ENCODE measurements at places on chromosomes 7 and 10.

- no peak for DNase-seq
These were observed 72.8 kb downstream of the ST8SIA6 start for GRCh38 chr10:17381502-17382142.

GRCh38 chr7:155874010-155874409 is 61.7 kb upstream of the SHH start:
- no peak for DNase-seq

DNA sequence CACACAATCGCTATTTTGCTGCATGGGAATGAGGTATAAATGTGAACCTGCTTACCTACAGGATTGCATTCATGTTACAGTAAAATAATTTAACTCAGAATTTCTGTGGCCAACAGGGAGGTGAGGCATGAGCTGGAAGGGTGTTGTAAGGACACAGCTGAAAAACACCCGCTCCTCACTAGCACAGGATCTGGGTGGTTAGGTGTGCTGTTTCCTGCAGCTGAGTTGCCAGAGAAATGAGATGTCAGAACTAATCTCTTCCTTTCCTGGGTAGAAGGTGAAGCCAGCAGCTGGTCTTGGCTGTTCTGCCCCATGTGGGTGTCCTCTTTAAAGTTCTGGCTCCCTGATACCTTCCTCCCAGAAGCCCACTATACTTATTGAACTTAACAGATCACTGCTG is 39.0 kb upstream of the ZNF438 start:
- no peak for DNase-seq

- DNase-seq, result no peak
These were observed 264.3 kb upstream of the RNF32 start for GRCh38 chr7:156376317-156376716.

DNA sequence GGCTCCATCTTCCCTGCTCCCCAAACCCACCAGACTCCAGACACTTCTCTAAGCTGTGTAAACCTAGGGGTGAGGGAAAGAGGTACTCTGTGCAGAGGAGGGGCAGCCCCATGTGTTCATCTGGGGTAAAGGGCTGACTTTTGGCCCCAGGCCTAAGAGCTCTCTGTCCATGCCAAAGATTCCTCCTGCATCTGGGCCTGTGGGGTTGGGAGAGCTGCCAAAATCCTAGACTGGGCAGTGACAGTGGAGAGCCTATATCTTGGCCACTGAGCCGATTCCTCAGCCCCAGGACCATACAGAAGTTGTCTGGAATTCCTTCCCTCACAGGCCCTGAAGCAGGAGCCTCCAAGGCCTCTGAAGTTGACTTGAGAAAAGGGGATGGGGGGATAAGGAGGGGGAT is 25.3 kb upstream of the LEP start:
- peak; percentile 49 for DNase-seq

Data from astrocyte (in vitro differentiated cells and primary cell).